ENCODE measurements at places on chromosomes 11 and 22.

GRCh38 chr22:50247748-50248147 is 2.9 kb upstream of the TUBGCP6 start:
- DNase-seq: no peak

DNA sequence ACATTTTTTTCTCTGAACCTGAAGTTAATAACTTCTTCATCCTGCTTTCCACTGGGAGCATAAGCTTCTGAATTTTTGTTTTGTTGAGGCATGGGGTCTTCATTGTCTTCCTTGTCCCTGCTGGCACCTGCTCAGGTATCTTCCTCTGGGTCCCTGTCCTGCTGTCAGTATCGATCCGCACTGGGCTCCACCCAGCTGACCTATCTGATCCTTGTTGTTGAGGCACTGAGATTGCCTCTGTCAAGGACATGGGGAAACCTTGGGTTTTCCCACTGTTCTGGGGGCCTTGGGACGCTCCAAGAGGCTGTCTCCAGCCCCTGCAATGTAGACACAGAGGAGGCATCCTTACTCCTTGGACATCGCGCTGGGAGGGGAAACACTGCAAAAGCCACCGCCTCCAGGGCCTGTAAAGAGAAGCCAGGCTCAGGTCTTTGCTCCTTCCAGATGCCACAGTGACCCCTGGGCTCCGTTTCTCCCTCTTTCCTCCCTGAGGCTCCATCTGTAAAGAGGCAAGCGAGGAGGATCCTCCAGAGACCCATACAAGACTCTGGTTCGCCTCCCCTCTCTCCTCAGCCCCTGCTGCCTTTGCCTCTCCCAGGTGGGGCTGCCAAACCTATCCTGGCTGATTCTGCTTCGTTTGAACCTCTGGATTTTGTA is 8.6 kb upstream of the RBFOX2 start:
- DNase-seq: no peak

DNA sequence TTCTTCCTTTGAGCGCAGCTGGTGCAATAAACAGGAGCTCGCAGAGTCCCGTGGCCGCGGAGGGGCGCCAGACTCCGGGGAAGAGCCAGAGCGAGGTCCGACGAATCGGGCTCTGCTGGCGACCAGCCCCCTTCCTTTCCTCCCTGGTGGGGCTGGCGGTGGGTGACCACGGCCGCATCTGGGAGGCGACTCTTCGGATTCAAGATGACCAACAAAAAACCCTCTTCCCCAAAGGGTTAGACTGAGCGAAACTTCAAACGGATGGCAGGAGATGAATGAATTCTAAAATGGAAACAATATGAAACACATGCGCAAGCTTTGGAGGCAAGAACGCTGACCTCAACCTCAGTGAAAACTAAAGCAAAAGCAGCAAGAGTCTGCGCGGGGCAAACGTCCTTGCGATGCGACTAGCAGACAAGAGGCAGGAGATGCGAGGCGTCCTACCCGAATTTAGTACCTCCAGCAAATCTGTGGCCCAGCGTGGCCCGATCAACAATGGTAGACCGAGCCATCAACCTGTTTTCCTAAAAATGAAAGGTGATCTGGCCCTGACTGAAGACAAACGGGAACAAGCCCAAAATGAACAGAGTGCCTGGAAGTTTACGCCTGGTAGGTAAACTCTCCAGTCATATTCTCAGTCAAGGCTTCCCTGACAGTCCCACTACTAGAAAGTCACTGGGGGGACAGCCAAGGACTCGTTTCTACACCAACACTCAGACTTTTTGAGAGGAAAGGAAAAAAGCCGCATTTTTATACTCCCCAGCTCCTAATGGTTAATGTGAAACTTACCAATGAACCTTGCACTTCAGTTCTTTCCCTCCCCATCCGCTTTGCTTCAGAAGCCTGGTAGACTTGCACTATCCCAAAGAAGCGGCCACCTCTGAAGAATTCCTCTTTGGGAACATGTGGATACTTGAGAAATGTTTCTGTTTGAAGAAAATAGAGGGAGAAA is 11.6 kb downstream of the MMP3 start:
- DNase-seq: no peak

GRCh38 chr22:24460418-24461089 is 33.2 kb downstream of the ADORA2A start:
- no peak for DNase-seq

DNA sequence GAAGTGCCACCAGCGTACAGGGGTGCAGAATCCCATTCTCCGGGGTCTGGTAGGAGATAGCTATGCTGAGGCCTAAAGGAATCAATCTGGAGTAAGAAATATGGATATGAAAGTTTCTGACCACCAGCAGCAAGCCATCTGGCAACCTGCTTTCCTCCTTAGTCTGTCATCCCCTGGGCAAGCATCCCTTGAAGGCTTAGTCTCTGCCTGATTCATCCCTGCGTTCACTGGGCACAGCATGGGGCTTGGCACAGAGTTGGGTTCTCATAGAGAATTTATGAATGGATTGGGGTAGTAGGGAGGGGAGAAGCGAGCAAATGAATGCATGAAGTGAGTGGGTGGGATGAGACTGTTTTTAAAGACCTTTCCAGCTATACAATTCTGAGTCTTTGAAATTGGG is 85.8 kb upstream of the NARS2 start:
- no peak for DNase-seq

GRCh38 chr22:26086359-26086758 is 82.9 kb upstream of the SEZ6L start:
- no peak for DNase-seq

GRCh38 chr11:76415073-76415472 is 29.7 kb upstream of the EMSY start:
- DNase-seq: no peak
